ENCODE measurements at places on chromosomes 6 and 20.
A peak's percentile ranks its signal among the peaks of the same experiment; 100 is the strongest.

- DNase-seq, result no peak
These were observed 475.3 kb upstream of the JARID2 start for GRCh38 chr6:14770572-14770971.

DNA sequence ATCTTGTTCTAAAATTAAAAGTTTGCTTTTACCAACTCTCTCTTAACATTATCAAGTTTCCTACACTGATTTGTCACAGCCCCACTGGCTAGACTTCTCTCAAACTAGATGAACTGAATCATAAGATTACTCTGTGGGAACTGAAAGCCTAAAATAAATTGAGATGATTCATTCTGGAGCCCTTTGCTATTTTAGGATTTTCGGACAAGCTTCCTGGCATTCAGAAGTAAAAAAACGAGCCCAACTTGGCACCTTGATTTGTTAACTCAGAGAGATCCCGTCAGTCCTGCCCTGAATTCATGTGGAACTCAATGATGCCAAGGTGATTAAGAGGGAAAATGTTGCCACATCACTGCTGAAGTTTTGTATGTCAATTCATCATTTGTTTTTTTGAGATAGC, 122.0 kb upstream of the NRSN1 start:
- no peak for DNase-seq

DNA sequence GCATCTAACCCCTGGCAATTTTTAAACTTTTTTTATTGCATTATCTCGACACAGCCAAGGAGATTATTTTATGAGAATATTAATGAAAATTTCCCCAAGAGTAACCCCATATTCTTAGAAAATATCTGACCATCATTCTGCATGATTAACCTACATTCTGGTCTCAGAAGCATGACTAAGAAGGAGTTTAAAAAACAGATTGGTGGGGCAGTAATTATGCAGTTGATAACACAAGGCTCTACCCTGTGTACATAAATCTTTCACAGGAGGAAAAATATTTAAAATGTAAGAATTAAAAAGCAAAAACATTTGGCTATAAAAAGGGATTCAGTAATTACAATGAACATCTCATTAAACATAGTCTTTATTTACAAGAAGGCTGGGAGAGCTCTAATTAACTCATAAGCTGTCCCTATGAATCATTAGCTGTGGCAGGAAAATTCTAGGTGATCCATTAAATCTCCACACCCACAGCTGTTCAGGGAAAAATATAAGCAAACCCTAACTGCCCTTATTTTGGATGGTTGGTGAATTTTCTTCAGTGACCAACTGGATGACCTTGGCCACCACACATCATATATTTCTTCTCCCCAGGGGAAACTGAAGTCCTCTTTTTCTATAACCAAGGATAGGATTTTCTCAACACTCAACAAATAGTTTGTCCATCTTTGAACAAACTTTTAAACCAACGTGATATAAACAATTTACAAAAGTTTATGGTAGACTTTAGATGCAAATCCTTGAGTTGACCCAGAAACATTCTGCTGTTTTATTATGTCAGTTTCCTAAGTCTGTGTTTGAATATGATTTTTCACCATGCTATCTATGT, 59.5 kb downstream of the PDE7B start:
- no peak for DNase-seq

- no peak for DNase-seq
These were observed 206.6 kb downstream of the TASP1 start for GRCh38 chr20:13432126-13432525.

GRCh38 chr6:159168536-159169192, 536 bp upstream of the FNDC1 start:
- peak; percentile 6 for DNase-seq

DNA sequence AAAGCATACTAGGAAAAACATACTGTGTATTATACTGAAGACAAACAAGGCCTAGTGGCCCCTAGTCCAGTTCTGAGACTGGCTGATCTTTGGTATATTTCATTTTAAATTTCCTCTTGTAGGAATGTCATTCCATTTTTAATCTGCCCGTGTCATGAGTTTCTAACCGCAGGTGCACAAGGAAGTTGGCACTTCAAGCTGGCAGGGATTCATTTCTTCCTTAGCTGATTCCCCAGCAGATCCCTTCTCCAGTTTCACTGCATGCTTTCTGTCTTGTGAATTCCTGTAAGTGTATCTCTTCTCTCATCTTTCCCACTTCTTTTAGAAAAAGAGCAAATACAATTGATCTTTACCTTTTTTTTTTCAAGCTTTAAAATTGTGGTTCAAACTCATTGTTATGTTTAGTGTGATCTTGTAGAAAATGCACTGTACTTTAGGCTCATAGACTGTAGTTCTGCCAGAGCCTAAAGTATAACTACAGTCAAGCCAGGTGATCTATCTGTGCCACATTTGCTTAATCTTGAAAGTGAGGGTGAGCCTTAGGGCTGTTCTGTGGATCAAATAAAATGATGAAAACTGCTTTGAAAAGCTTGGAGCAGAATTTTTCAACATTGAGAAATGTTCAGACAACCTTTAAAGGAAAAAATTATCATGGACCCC, 37.0 kb downstream of the RNF217 start:
- no peak for DNase-seq

DNA sequence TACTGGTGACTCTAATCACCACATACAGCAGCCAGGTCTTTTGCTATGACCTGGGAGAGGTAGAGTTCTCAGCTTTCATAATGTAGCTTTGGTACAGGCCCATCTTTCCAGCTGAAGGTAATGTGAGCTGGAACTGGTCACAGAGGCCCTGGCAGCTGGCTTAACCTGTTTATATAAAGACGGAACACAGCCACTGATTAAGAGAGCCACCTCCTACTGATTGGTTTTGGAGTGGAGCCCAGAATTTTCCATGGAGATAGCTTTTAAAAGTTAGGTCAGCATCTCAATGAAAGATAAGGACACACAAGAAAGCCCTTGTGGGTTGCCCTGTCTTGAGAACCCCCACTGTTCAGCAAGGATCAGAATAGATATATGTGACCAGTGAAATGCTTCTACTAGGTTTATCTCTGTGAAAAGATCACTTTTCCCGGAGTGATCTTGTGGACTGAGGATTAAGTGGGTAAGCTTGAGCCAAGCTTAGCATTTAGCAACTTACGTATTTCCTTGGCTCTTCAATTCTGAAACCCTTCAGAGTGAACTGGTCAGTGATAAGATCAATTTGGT, 213.7 kb upstream of the CITED2 start:
- DNase-seq, result peak; percentile 47

DNA sequence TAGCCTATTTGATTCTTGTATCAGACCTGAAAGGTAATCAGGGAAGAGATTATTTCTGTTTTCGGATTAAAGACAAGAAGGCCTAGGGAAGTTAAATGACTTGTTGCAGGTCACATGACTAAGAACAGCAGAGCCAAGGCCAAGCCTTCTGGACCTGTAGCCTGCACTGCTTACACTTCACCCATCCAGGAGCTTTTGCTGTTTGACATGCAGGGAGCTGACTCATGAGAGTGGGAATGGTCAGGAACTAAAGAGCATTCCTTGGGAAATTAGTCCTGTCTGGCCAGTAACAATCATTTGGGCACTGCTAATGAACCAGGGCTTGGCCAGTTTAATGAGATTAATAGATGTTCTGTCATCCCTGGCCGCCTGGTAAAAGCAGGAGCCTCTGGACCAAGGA, 46.8 kb downstream of the EIF2S2 start:
- no peak for DNase-seq

GRCh38 chr20:34983995-34984735, 28.5 kb downstream of the MYH7B start:
- DNase-seq, result no peak

GRCh38 chr6:4665489-4666417, 110.5 kb upstream of the CDYL start:
- no peak for DNase-seq

- no peak for DNase-seq
These were observed at the start of gene COX4I2 for GRCh38 chr20:31637660-31638059. Gene COX4I2 (plus strand): TSS chr20:31637912. CDS start chr20:31639018, 1,106 bp downstream.

Data from NCI-H1092 (cell line).